ENCODE measurements at places on chromosomes 2 and 18.

DNA sequence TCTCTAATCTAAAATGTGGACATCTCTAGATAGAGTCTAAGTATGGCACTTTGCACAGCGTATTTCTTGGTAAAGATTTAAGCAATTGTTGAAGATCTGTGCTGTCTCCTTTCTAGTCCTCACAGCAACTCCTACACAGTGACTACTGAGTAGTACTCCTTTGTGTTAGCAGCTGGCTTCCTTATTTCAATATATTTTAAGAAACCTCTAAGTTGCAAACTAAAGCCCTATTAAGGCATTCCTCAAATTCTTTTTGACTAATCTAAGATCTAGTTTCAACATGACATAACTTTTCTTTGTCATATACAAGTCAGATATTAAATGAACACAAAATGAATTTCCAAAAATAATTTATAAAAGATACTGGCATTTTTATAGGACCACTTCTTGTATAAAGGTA, 121.8 kb upstream of the DNAJC10 start:
- DNase-seq = no peak

- no peak for DNase-seq
Observed at GRCh38 chr2:16628314-16628713, 37.3 kb downstream of the CYRIA start.

- no peak for DNase-seq
Observed at GRCh38 chr18:48134609-48135008, 204.2 kb upstream of the SMAD2 start.

- no peak for DNase-seq
Observed at GRCh38 chr18:36783792-36784191, 45.0 kb downstream of the TPGS2 start.

DNA sequence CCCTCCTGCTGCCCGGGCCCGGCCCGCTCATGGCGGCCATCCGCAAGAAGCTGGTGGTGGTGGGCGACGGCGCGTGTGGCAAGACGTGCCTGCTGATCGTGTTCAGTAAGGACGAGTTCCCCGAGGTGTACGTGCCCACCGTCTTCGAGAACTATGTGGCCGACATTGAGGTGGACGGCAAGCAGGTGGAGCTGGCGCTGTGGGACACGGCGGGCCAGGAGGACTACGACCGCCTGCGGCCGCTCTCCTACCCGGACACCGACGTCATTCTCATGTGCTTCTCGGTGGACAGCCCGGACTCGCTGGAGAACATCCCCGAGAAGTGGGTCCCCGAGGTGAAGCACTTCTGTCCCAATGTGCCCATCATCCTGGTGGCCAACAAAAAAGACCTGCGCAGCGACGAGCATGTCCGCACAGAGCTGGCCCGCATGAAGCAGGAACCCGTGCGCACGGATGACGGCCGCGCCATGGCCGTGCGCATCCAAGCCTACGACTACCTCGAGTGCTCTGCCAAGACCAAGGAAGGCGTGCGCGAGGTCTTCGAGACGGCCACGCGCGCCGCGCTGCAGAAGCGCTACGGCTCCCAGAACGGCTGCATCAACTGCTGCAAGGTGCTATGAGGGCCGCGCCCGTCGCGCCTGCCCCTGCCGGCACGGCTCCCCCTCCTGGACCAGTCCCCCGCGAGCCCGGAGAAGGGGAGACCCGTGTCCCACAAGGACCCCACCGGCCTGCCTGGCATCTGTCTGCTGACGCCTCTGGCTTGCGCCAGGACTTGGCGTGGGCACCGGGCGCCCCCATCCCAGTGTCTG, 767 bp downstream of the RHOB start:
- DNase-seq = peak; percentile 50

DNA sequence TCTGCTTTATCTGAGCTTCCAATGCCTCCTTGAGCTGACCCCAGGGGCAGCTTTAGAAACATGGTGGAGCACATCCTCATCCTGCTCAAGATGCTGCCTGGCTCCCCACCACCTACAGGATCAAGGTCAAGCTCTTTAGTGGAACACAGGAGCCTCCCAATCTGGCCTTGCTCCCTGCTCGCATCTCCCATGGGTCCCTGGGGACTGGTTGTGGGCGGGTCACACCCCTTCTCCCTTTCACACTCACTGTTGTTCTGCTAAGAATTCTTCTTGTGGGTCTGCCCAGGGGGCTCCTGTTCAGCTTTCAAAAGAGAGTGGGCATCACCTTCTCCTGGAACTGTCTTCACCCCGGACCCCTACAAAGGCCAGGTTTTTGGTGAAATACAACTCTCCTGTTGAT, 8.4 kb upstream of the NT5DC4 start:
- no peak for DNase-seq

- no peak for DNase-seq
Observed at GRCh38 chr2:98295721-98296414, 50.4 kb upstream of the CNGA3 start.

DNA sequence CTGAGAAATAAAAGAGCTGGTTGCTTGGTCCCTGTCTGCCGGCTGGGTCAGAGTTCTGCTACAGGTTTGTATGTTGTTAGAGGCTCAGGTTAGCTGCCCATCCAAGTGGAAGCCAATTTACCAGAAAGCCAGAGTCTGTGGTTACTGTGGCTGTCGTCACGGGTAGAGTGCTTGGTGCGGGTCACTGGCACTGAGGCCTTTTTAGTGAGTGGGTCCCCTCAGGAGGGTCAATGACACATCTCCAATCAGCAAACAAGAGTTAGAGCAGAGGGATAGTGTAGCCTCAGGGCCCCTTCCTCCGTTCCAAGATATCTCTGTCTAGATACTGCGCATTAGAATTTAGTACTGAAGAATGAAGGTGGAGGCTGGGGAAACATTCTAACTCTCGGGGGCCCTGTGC, 41.2 kb downstream of the CTIF start:
- DNase-seq = no peak

- peak; percentile 47 for DNase-seq
Observed at GRCh38 chr2:209331291-209331844, 92.5 kb upstream of the MAP2 start.

GRCh38 chr18:23689616-23690504, 607 bp downstream of the LAMA3 start:
- DNase-seq = no peak

DNA sequence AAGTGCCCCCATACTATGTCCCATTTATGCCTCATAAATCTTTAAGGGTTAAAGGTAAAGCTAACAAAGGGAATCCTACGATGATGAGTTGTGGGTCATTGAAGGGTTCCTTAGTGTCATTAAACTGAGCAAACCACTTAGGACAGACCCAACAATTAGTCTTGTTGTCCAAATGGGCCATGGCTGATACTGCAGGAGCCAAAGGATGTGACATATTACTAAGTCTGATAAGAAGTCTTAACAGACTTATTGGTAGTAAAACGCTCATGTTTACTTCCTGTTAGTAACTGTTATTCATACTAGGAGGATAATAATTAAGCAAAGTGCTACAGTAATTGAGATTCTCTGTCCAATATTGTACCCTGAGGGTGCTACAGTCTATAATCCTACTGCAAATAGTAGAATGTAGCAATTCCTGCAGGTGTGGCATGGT, 96.8 kb downstream of the PTPN4 start:
- DNase-seq = no peak
